ENCODE measurements at places on chromosomes 16 and 17.

DNA sequence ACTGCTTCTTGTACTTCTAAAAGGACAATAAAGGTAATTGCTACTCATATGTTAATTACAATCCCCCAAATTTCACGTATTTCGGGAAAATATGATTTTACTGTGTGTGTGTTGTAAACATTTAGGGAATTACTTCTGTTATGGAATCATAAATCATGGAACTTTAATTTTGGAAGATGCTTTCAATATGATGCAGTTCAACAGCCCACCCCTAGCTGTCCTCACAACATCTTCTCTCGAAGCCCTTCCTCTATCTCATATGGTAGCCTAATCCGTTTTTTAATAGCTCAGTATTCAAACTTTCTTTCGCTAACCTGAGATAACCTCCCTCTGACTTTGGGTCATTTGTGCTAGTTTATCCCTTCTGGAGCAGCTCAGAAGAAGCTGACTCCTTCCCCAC is 78.4 kb downstream of the ANKFN1 start:
- DNase-seq = no peak

DNA sequence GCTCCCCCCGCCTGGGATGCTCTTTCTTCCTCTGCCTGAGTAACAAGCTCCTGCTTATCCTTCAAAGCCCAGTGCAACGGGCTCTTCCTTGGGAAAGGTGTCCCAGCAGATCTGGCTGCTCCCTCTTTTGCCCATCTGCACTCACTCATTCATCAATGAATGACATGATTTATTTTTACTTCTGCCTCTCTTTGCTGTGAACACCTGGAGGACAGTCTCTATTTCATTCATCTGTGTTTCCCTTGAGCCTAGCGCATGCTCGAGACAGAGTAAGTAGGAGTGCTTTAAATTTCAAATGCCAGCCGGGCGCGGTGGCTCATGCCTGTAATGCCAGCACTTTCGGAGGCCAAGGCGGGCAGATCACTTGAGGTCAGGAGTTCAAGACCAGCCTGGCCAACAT is 22.0 kb upstream of the GINS2 start:
- no peak for DNase-seq

DNA sequence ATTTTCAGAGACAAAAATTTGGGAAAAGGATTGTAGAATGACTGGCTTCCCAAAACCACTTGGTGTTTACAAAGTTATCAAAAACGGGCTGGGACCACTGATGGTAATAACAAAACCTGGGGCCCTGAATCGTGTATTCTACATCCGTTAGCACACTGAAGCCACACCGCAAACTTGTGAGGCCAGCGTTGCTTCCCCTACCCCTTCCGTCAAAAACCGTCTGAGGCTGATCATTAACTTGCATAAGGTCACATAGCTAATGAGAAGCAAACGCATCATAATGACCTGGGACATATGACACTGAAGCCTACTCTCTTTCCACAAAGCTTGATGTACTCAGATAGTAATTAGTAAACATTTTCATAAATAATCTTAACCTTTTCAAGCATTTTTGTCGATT is 704.3 kb downstream of the MAF start:
- DNase-seq = no peak

DNA sequence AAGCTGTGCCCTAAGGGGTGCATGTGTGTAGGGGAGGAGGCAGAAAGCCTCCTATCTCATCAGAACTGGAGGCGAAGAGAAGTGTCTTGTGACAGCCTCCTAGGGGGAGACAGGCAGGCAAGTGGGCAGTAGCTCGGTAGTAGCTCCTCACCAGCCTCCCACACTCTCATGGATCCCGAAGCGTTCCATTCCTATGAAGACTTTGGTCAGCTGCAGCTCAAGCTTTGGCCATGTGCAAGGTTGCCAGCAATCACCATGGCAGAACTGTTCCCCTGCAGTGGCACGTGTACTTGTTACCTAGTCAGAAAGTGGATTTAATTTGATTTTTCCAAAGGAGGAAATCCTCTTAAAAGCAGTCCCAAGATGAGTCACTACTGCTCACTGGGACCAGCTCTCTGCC is 6.7 kb downstream of the MRPL58 start:
- DNase-seq = no peak

GRCh38 chr17:73900516-73900915 is 256.3 kb upstream of the SDK2 start:
- no peak for DNase-seq

DNA sequence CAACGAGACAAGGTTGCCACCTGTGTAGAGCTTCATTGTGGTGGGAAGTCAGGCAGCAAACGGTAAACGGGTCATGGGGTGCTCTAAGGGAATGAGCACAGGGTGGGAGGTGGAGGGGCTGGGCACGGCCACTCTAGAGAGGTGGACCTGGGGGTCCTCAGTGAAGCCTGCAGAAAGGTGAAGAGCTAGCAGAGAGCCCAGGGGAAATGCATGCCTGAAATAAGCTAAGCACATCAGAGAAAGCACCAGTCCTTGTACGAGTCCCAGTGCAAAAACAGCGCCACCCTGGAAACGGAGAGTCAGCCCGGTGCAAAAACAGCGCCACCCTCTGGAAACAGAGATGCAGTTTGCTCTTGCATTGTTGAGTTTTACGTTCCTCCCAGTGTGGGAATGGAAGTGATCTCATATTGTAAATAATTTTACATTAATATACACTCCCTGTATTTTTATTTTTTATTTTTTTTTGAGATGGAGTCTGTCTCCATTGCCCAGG is 65.0 kb downstream of the TBC1D16 start:
- DNase-seq = peak; percentile 23

GRCh38 chr17:8967861-8968260 is 2.4 kb upstream of the PIK3R5 start:
- DNase-seq = no peak

- no peak for DNase-seq
Observed at GRCh38 chr16:23025692-23026307, 123.5 kb downstream of the USP31 start.

- no peak for DNase-seq
Observed at GRCh38 chr16:1311212-1311737, 1.8 kb downstream of the UBE2I start.

DNA sequence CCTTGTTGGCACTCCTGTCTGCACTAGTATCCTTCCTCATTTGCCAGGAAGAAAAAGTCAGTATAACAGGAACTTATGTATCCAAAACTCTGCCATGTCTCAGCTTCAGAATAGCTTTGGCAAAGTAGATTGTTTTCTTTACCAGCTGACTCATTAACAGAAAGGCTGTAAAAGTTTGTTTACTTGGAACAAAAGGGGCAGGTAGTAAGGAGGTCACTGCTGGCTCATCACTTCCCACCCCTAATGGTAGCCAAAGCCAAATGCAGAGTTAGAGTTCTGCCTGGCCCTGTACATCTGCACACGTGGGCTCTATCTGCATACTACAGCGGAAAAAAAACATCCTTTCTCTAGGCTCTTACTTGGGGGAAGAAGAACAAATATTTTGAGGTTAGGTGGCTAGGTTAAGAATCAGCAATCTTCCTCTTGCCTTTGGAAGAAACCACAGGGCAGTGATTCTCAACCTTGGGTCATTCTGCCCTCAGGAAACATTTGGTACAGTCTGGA is 90.9 kb upstream of the BCAR1 start:
- no peak for DNase-seq

GRCh38 chr17:685006-685405 is 29.6 kb downstream of the VPS53 start:
- no peak for DNase-seq

DNA sequence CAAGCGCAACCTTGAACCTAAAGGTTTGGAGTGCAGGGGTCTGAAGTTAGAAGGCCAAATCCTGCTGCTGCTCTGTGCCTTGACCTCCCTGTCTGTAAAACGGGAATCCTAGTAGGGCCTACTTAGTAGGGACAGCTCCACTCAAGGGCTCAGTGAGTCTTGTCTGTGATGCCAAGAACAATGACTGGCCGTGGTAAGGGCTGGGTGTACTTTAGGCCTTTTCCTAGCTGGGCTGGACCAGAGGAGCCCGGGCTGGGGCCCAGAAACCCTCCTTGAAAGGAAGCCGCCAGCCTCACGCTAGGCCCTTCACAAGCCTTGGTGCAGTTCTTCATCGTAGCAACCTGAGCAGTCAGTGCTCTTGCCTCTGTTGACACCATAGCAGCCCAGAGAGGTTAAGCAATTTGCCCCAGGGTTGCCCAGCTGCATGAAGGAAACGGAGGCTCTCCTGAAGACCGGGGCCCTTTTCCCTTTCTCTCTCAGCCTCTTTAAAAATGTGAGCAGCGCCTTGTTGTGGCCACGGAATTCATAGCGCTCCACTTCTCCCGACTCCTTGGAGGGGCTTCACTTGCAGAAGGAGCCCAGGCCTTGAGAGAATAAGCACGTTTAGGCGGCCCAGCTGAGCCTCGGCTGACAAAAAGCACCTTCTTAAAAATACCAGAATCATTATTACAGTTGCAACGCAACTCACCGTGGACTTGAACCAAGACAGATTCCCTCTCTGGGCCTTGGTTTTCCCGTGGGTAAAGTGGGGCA is 4.4 kb downstream of the NECAB2 start:
- no peak for DNase-seq

DNA sequence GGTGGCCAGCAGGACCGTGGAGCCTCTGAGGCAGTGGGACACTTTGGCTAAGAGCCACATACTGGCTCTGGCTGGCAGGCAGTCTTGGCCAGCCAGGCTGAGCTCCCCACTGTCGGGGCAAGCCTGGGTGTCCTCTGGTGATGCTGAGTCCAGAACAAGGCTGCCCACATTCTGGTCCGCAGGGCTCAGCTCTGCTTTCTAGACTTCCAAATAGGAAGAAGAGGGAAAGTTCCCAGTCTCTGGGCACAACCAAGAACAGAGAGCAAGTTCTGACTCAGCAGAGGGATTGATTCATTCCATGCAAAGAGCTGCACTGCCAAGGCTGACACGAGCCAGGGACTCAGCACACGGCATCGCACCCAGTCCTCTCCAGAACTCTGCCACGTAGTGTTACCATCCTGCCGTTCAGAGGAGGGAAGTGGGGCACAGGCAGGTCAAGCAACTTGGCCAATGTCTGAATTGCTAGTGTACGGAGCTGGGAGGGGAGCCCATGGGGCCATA is 58.9 kb downstream of the NOS2 start:
- no peak for DNase-seq

- no peak for DNase-seq
Observed at GRCh38 chr16:83253521-83253920, 554.3 kb upstream of the HSBP1 start.

GRCh38 chr17:63645775-63646487 is 23.7 kb downstream of the MAP3K3 start:
- no peak for DNase-seq

GRCh38 chr17:6497496-6498221 is 53.4 kb downstream of the PIMREG start:
- no peak for DNase-seq

DNA sequence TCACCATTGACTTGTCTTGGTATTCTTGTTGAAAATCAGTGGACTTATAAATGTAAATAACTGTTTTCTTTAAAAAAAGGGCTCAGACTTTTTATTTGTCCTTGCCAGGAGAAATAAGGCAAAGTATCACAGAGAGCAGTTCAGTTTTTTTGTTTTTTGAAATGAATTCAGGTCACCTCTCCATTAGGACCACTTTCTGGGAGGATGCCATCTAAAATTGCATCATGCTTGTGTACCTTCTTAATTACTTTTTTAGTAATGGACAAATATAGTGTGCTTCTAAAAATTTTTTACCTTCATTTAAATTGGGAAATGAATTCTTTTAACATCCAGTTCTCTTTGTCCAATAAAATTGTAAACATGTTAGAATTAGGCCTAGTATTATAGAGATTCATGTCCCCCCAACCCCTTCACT is 210.0 kb downstream of the BCAS3 start:
- no peak for DNase-seq

DNA sequence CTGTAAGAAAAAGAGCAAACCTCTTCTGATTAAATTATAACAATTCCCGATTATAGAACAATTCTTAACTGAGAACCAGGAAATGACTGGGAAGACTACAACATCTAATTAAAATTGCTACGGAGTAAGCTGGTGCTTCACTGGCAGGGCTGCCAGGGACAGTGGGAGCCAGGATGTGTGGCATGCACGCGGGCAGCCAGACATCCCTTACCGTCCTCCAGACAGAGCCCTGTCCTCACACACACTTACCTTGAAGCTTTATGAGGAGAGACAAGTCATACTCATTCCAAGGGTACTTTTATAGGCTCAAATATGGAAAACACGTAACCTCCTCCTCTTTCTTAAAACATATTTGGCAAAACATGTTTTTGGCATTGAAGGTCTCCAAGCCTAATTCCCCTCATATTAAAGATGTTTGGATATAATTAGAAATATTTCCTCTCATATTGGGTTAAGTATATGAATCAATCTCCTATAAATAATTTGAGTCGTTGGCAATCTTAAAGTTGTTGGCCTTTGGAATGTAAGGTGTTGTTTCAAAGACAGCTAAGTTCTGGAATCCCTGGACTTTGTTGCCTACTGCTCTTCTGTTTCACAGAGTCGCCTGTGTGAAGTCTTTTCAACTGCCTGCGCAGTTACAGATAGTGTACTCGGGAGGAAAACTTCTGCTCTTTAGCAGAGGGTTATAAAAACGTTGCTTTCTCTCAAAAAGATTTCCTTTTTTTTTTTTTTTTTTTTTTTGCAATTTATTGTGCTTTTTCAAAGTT is at the start of gene MYH1:
MYH1 (minus strand) TSS at position 272 of the 767 bp plus-strand sequence. CDS start 1,900 bp downstream, outside the sequence.
- no peak for DNase-seq

- no peak for DNase-seq
Observed at GRCh38 chr17:67829331-67829730, 4.0 kb downstream of the BPTF start.

- no peak for DNase-seq
Observed at GRCh38 chr16:51237207-51237606, 86.1 kb upstream of the SALL1 start.

DNA sequence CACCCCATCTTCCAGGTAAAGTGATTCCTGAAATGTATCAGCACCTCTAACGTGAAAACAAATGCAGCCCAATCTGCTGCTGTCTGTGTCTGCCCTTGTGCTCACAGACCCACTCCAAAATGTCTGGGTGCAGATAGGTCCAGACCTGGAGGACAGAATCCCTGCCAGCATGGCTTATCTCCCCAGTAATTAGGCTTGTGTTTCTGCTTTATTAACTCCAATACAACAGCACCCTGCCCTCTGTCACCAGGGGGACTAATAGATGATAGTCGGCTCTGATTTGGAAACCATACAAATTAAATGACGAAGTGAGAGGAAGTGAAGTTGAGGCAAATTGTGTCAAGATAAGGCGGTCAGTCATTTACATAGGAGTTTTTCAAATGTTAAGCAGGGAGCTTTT is 608.3 kb upstream of the SALL1 start:
- DNase-seq = no peak

DNA sequence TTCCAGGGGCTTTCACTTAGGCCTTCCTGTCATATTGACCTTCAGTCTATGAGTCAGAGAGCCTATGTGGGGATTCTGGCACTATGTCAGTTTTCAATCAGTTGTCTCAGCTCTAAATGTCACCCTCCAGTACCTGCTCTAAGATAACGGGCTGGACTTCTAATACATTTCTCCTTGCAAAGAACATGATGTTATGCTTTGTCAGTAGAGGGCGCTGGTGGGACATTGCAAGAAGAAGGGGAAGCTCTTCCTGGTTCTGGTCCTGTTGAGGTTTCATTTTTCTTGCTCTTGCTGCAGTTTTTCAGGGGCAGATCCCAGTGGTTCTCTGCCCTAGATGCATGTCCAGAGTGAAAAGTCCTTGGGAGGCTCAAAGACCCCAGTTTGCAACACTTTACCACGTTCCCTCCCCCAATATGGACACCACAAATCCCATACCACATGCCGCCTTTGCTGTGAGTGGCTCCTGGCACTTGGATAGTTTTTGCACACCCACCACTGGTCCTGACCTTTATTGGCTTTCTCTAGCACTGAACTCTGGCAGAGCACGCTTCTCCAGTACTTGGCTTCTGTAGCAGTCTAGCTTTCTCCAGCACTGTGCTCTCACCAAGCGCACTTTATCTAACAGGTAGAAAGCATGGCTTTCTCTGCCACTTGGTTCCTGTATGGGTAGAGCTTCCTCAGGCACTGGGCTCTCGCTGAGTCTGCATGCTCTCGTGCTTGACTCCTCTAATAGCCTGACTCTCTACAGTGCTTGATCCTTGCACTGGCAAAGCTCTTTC is 49.0 kb downstream of the BCL7C start:
- DNase-seq = peak; percentile 85

All from head of caudate nucleus (tissue), 42 donors.